Aorta (tissue), 5 donors: ENCODE measurements at places on chromosomes 11 and 22. TPM values are rescaled to one million over a fixed set of nuclear protein-coding genes. Genes with fewer than 3 reads are reported as not detected.

GRCh38 chr11:115207916-115208315 is 296.3 kb downstream of the CADM1 start:
- H3K4me3 ChIP-seq, result no peak overlapping the region
- H3K36me3 ChIP-seq, result no peaks in the 10 kb centered on the region
- H3K4me1 ChIP-seq, result no peaks in the 10 kb centered on the region
- no peaks in the 10 kb centered on the region for H3K27me3 ChIP-seq

GRCh38 chr22:30325065-30325720 is 1.5 kb downstream of the TBC1D10A start:
- H3K4me3 ChIP-seq, result peak overlapping the region; percentile 69
- no peaks in the 10 kb centered on the region for H3K36me3 ChIP-seq
- no peaks in the 10 kb centered on the region for H3K27me3 ChIP-seq
- no peaks in the 10 kb centered on the region for H3K4me1 ChIP-seq
- DNase-seq, result peak; percentile 61

GRCh38 chr11:76102802-76103201 is 103.5 kb downstream of the WNT11 start:
- H3K27ac ChIP-seq, result no peak overlapping the region
- H3K4me3 ChIP-seq, result no peak overlapping the region
- H3K4me1 ChIP-seq, result no peaks in the 10 kb centered on the region

Gene FXYD6
- 28.2 TPM for polyA plus RNA-seq

DNA sequence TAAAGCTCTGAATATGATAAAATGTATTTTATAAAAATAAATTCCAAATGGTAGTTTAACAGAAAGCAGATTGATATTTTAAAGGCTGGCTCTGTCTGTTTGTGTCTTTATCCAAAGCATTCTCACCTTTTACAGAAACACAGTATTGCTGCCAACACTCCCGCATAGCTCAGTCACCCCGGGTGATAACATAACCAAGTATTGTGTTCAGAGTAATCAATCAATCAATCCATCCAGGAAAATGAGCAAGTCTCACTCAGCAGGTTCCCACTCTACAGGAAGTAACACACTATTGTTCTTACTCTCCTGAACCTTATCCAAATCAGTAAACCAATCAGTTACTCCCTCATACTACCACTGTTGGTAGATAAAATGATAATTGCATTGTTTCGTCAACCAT is 203.4 kb downstream of the LRRC4C start:
- no peak overlapping the region for H3K4me3 ChIP-seq
- H3K27me3 ChIP-seq, result no peaks in the 10 kb centered on the region
- H3K4me1 ChIP-seq, result no peaks in the 10 kb centered on the region

- DNase-seq, result peak; percentile 37
- no peak overlapping the region for H3K27ac ChIP-seq
- no peaks in the 10 kb centered on the region for H3K4me1 ChIP-seq
- H3K4me3 ChIP-seq, result no peak overlapping the region
- no peaks in the 10 kb centered on the region for H3K27me3 ChIP-seq
These were observed 77.9 kb downstream of the KCNQ1 start for GRCh38 chr11:2522631-2523255.

DNA sequence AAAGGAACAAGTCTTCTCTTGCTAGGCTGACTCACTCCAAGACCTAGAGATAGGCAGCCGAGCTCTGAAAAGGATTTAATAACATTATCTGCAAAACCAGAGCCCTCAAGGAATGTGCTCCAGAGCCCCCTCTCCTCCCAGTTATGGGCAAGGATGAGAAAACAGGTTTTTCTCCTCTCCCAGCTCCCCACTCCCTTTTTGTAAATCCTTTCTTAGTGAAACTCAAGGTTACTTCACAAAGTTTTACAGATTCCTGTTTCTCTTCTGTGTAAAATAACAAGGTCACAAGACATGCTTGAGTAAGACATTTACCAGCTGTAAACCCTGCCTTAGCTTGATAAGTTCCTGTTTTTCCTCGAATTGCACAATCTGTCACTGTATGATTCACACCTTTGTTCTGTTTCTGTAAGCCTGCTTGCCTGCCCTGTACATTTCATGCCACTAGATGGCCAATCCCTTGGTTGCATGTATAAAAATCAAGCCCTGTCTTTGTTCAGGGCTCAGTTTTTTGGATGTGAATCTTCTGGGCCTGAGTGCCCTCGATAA is 489.4 kb downstream of the KCNA4 start:
- H3K27me3 ChIP-seq, result no peaks in the 10 kb centered on the region
- no peak overlapping the region for H3K27ac ChIP-seq
- DNase-seq, result no peak
- no peaks in the 10 kb centered on the region for H3K4me1 ChIP-seq
- no peaks in the 10 kb centered on the region for H3K36me3 ChIP-seq
- H3K4me3 ChIP-seq, result no peak overlapping the region

- no peak overlapping the region for H3K27ac ChIP-seq
- H3K36me3 ChIP-seq, result peaks cover 2% of the 10 kb centered on the region
- DNase-seq, result no peak
- H3K27me3 ChIP-seq, result no peaks in the 10 kb centered on the region
- H3K4me3 ChIP-seq, result no peak overlapping the region
These were observed 59.1 kb downstream of the CSNK2A3 start for GRCh38 chr11:11293798-11294550.

- no peaks in the 10 kb centered on the region for H3K4me1 ChIP-seq
- H3K36me3 ChIP-seq, result peaks cover 1% of the 10 kb centered on the region
- no peaks in the 10 kb centered on the region for H3K27me3 ChIP-seq
- no peak overlapping the region for H3K4me3 ChIP-seq
These were observed 222.6 kb upstream of the PITPNB start for GRCh38 chr22:28141614-28142013.

- no peak overlapping the region for H3K27ac ChIP-seq
- DNase-seq, result peak; percentile 63
- H3K4me3 ChIP-seq, result no peak overlapping the region
These were observed 54.7 kb downstream of the SGSM3 start for GRCh38 chr22:40425082-40425481.

Gene ME3
- polyA plus RNA-seq, result 9.5 TPM

- no peaks in the 10 kb centered on the region for H3K27me3 ChIP-seq
- DNase-seq, result no peak
- no peaks in the 10 kb centered on the region for H3K36me3 ChIP-seq
These were observed 188.6 kb downstream of the CWF19L2 start for GRCh38 chr11:107268977-107269376.
